ENCODE measurements at places on chromosomes 7 and 10.

- no peak for DNase-seq
Measured at GRCh38 chr7:87961754-87962153, 27.7 kb downstream of the ADAM22 start.

GRCh38 chr7:105389088-105389650 lies 448 bp upstream of the SRPK2 start:
- DNase-seq, result peak; percentile 38

DNA sequence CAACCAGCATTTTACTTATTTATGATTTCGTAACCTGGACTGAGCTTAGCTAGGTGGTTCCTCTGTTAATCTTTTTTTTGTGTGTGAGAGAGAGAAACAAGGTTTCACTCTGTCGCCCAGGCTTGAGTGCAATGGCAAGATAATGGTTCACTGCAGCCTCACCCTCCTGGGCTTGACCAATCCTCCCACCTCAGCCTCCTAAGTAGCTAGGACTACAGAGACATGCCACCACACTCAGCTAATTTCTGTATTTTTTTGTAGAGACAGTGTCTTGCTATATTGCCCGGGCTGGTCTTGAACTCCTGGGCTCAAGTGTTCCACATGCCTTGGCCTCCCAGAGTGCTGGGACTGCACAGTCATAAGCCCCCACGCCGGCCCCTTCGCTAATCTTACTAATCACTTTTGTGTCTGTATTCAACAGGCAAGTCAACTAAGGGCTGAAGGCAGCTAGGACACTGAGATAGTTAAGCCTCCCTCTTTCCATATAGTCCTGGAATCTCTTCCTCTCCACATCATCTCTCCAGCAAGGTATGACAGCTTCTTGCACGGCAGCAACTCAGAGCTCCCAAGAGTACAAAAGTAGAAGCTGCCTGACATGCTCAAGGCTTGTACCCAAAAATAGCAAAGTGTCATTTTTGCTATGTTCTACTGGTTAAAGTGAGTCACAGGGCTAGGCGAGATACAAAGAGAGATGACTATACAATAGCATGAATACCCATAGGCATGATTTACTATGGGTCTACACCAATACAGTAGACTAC lies 11.3 kb downstream of the KMT2C start:
- peak; percentile 11 for DNase-seq

- DNase-seq, result no peak
Measured at GRCh38 chr7:90749262-90749661, 153.1 kb downstream of the CDK14 start.

GRCh38 chr10:90148116-90148855 lies 446.9 kb downstream of the KIF20B start:
- DNase-seq, result no peak

DNA sequence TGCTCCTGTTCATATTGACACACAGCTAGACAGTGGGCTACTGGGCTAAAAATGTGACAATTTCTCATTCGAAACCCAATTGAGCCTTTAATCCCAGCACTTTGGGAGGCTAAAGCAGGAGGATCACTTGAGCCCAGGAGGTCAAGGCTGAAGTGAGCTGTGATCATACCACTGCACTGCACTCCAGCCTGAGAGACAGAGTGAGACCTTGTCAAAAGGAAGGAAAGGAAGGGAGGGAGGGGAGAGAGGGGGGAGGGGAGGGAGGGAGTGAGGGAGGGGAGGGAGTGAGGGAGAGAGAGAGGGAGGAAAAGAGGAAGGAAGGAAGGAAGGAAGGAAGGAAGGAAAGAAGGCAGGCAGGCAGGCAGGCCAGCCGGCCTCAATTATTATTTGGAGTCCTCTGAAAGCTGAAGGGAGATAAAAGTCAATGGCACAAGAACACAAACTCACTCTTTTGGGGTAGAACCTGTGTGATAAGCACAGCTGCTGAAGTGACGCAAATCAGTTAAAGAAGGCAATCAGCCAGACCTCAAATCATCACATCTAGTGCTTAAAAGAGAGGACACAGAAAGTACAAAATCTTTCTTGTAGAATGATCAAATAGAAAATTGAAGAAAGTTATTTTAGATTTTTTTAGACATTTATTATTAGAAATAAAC lies 98.1 kb downstream of the CCDC71L start:
- DNase-seq, result no peak

GRCh38 chr7:158275711-158276413 lies 311.8 kb downstream of the PTPRN2 start:
- no peak for DNase-seq

GRCh38 chr7:130020434-130020833 lies 30.7 kb downstream of the ZC3HC1 start:
- DNase-seq, result no peak

- no peak for DNase-seq
Measured at GRCh38 chr10:35185260-35186034, 58.8 kb downstream of the CREM start.

- peak; percentile 80 for DNase-seq
Measured at GRCh38 chr10:2897619-2898508, 169.5 kb upstream of the PFKP start.

GRCh38 chr10:18414061-18414460 lies 237.3 kb downstream of the NSUN6 start:
- DNase-seq, result no peak

GRCh38 chr7:37756797-37757551 lies 73.4 kb downstream of the GPR141 start:
- DNase-seq, result peak; percentile 10

- no peak for DNase-seq
Measured at GRCh38 chr10:123146013-123146893, 1.7 kb upstream of the HMX2 start.

DNA sequence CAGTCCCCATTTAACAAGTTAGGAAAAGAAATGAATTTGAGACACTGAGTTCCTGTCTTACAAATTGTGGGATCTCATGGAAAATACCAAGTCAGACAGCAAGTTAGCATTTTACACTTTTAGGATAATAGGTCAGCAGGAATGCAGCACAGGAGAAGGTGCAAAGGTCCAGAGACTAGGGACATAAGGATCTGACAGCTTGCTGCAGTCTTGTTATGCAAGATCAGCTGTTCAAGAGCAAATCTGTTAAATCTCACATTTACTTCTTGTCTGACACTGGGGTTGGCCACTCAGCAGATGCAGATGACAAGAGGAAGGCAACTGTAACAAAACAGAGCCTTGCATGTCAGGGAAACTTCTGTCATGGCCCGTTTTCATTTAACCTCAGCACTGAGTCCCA lies 239.6 kb downstream of the PHF14 start:
- no peak for DNase-seq

DNA sequence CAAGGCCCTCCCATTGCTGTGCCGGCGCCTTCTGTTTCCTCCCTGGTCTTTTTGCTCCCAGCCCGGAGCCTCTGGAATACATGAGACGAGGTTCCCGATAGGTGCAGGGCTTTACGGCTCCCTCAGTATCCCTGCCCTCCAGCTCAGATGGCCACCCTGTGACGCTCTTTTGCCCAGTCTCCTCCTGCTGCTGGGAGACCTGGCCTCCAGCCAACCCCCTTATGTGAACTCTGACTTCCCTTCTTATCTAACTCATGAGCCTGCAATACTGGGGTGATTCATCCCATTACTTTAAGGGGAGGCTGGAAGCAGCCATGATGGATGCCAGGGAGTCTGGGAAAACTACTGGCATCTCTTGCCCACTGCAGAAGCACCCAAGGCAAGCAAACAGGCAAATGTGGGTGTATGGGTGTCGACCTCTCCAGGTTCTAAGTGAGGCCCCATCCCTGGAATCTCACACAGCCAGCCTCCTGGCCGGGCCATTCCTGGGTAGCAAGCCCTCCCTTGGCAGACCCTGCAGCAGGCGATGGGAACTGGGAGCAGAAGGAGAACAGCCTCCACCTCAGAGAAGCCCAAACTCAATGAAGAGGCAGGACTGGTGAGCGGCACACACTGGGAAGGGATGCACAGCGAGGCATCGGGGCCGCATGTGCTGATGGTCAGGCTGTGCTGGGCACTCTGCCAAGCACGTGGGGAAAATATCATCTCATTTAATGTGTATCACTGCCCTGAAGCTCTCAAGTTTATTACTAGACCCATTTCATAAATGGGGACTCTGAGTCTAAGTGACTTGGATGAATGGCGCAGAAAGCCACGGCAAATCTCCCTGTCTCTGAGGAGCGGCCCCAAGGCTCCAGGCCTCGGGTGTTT lies 97.5 kb downstream of the FAM53B start:
- peak; percentile 87 for DNase-seq

GRCh38 chr10:122138831-122139625 lies 132.1 kb upstream of the BTBD16 start:
- DNase-seq, result no peak

DNA sequence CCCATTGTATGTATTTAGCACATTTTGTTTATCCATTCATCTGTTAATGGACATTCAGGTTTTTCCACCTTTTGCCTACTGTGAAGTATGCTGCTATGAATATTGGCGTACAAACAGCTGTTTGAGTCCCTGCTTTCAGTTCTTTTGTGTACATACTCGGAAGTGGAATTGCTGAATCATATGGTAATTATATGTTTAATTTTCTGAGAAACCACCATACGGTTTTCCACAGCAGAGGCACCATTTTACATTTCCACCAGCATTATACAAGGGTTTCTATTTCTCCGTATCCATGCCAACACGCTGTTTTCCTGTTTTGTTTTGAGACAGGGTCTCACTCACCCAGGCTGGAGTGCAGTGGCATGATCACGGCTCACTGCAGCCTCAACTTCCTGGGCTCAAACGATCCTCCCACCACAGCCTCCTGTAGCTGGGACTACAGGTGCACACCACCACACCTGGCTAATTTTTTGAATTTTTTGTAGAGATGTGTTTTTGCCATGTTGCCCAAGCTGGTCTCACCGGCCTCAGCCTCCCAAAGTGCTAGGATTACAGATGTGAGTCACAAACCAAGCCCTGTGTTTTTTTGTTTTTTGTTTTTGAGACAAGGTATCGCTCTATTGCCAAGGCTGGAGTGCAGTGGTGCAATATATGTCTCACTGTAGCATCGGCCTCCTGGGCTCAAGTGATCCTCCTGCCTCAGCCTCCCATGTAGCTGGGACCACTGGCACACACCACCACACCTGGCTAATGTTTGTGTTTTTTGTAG lies 22.1 kb upstream of the FBXW4 start:
- no peak for DNase-seq

- DNase-seq, result no peak
Measured at GRCh38 chr7:15747301-15747700, 60.8 kb upstream of the MEOX2 start.

DNA sequence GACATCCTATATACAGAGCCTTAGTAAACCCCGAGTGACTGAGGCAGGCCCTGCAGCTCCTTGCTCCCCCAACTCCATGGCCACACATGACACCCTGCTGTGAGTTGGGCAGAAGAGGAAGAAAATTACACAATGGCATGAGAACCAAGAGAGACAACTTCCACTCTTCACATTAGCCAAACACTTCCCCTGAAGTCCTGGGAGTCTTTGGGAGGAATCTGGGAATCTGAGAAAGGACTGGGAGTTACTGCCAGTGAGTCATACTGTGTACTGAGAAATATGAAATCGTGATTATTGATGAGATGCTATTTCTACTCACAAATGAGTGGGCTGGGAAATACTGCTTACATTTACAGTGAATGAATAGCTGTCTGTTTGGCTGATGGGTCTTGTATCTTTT lies 116.6 kb downstream of the SPAG6 start:
- no peak for DNase-seq

DNA sequence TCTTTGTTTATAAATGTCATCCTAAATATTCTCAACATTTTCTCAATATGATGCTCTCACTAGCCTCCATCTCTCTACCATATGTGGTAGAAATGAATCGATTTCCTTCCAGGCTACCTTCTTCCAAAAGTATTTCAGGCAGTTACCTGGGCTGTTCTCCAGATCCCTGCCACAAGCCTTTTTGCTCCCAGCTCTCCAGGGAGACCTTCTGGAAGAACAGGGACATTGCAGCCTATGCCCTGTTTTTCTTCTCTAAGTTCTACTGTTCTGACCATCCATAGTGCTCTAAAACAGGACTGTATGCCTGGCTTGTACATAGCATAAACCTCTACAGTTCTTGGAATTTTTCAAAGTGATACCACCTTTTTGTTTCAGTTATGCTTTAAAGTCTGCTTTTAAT lies 552.8 kb downstream of the ANKRD7 start:
- no peak for DNase-seq

GRCh38 chr10:6138456-6138855 lies 49.6 kb downstream of the RBM17 start:
- DNase-seq, result no peak

DNA sequence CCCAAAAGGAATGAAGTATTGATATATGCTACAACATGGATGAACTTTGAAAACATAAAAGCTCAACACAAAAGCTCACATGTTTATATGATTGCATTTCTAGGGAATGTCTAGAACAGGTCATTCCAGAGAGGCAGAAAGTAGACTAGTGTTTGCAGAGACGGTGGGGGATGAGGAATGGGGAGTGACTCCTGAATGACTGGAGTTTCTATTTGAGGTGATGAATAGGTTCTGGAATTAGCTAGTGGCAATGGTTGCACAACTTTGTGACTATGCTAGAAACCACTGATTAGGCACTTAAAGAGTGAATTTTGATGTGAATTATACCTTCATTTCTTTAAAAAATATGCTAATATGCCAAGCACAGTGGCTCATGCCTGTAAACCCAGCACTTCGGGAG lies 6.9 kb downstream of the KPNA7 start:
- DNase-seq, result no peak

GRCh38 chr7:110779339-110779738 lies 311.6 kb upstream of the LRRN3 start:
- no peak for DNase-seq

- DNase-seq, result peak; percentile 57
Measured at GRCh38 chr7:95718577-95719410, 53.6 kb upstream of the DYNC1I1 start.

DNA sequence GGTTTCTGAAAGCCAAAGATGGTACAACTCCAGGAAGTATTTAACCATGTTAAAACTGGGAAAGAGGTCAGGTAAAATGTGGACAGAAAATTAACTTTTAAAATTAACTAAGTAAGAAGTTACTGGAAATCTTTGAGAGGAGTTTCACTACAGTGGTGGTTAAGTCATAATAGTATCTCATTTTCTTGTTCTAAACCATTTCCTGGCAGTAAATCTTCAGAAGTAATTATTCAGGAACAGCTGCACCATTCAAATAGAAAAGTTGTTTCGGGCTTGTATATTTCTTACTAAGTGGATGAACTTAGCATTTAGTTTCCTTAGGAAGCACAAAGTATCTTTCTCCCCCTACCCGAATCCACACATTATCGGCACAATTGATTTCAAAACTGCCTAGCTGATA lies 27.1 kb downstream of the COPG2 start:
- no peak for DNase-seq

DNA sequence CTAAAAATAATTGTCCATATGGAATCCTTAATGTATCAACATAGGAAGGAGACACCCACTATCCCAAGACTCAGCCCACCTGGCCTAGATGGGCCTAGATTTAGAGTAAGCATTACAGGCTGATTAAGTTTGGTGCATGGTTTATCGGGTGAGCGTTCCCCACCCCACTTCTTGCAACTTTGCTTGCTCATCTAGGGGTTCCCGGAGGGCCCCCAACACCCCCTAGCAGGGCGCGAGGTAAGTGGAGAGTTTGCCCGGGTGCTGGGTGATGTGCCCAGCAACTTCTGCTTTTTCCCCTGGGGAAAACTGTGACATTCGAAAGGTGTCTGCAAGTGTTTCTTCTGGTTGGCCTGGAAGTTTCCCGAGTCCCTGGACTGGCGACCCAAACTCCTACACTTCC lies 31.7 kb downstream of the SKIDA1 start:
- no peak for DNase-seq

GRCh38 chr10:78222096-78222790 lies 188.6 kb downstream of the RPS24 start:
- no peak for DNase-seq

Data from inflammatory macrophage treated with lipopolysaccharide for 4 hours (primary cell).